Activated CD8-positive, alpha-beta memory T cell treated with anti-CD3 and anti-CD28 coated beads for 1 hour (primary cell): ENCODE measurements at places on chromosomes 5 and 9.

GRCh38 chr9:20746967-20747366 is 62.9 kb downstream of the FOCAD start:
- no peak for DNase-seq

DNA sequence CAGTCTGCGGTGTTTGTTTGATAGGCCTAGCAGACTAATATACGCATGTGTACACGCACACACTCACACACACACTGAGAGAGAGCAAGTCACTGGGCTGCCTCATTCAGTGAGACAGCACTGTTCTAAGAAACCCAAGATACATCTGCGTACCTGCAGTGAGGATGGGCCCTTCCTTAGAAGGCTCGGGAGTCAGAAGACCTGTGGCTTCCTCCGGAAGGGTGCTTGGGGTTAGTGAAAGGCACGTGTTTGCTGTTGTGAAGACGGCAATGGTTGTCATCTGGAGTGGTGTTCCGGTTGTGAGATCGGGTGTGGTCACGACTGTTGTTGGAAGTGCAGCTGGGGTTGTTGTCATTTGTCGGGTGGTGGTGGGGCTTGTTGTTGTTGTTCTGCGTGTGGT is 11.7 kb downstream of the TIMD4 start:
- DNase-seq, result no peak

- DNase-seq, result no peak
Observed at GRCh38 chr5:133381041-133381440, 231.3 kb downstream of the FSTL4 start.

DNA sequence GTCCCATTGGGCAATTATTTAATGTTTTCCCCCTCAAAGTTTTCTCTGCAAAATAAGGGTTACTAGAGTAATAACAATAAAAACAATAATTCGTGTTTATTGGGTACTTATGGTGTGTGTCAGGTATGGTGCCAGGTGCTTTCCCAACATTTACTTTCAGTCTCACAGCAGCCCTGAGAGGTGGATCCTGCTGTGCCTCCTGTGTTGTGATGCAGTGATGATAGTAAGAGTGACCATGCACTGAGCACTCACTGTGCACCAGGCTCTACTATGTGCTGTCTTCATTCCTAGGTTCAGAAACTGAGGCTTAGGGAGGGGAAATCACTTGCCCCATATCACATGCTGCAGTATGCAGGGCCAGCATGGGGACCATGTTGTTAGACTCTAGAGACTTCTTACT is 15.5 kb downstream of the OTULINL start:
- no peak for DNase-seq

DNA sequence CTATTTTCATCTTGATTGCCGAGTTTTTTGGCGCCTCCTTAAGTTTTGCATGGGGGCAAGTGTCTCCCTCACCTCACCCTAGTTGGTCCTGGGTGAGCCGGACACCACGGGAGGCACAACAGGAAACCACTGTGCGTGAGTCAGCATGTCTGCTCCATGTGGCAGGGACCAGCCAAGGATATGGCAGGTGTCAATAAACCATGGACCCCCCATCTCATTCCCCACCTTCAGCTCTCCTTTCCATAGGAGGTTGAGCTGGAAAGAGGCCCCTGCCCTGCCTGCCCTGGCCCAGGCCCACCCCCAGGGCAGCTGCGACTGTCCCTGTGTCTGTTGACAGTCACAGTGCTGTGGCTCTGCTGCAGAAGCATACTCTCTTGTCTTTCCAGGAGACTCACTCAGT is 3.1 kb downstream of the SPACA9 start:
- DNase-seq, result no peak

GRCh38 chr9:105405514-105406131 is 42.2 kb upstream of the FSD1L start:
- DNase-seq, result peak; percentile 16

GRCh38 chr5:93585041-93585766 is 2.2 kb downstream of the NR2F1 start:
- no peak for DNase-seq

DNA sequence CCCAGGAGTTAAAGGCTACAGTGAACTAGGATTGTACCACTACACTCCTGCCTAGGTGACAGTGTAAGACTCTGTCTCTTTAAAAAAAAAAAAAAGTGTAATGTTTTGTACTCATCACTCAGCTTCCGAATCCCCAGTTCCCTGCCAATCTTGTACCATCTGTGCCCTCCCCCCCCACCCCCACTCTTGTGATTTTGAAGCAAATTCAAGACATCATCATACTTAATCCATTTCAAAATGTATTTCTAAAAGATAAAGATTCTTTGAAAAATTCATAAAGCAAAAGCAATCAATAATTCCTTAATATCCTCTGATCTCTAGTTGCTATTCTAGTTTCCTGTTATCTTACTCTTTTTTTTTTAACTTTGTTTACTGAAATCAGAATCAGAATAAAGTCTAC is 34.9 kb upstream of the HMCN2 start:
- DNase-seq, result no peak

DNA sequence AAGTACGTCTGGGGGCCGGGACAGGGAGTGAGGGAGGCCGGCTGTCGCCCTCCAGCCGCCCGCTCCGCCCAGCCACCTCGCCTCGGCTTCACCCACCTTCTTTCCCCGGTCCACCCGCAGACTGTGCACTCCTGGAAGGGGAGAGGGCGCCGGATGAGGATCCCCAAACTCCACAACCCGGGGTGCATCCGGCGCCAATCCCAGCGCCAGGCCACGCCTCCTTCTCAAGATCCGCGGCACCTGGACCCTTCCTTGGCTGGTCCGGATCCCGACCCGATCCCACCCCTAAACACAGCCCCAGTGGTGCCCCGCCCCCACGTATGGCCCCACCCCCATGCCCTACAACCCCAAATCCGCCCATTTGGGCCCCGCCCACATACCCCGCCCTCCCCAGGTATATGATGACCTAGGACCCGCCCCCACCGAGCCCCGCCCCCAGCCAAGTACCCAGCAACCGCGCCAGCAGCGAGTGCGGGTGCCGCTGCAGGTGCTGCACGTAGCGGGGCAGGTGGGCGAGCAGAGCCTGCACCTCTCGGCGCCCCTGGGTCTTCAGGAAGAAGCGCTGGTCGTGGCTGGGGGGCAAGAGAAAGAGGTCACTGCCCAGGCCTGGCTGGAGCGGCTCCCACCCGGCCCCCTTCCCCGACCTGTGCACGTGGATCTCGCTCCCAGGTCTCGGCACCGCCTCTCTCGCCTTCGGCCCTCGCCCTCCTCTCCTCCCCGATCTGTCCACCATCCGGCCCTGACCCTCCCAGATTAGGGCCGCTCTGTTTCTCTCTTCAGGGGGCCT is 3.2 kb downstream of the PIP5KL1 start:
- peak; percentile 57 for DNase-seq

- DNase-seq, result no peak
Observed at GRCh38 chr9:12965303-12965702, 190.5 kb downstream of the LURAP1L start.

DNA sequence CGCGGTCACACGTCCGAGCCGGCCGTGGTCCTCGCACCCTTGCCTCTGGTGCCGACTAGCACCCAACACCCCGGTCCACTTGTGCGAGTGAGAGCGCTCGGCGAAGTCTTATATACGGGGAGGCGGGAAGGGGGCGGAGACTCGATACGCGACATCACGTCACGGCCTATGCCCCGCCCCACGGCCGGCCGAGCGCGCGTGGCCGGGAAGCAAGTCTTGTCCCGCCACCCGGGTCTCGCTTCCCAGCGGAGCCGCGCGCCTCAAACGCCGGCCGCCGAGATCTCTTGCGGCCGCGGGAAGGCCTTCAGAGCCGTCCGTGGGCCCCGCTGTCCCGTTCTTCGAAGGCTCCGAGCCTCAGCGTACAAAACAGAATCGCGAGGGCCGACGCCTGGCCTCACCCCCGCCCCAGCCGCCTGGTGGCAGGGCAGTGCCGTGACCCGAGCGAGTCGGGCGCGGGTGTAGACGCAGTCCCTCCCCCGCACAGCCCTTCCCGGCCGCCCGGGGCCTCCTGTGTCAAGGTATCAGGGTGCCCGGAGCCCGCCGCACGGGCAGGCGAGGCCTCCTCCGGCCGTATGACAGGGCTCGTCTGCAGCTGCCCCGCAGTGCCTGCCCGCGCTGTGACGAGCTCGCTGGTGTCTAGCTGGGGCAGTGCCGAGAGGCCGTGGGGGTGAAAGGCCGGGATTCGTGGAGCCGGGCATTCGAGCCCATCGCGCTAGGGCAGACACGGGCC is at the start of gene PLK2:
Gene PLK2, minus strand, starts transcription at position 85 of the 730 bp plus-strand sequence. CDS start 127 bp downstream, outside the sequence.
- peak; percentile 78 for DNase-seq

GRCh38 chr9:84862810-84863287 is 193.3 kb downstream of the NTRK2 start:
- no peak for DNase-seq

- DNase-seq, result no peak
Observed at GRCh38 chr5:122351416-122352157, 39.5 kb downstream of the SNCAIP start.

DNA sequence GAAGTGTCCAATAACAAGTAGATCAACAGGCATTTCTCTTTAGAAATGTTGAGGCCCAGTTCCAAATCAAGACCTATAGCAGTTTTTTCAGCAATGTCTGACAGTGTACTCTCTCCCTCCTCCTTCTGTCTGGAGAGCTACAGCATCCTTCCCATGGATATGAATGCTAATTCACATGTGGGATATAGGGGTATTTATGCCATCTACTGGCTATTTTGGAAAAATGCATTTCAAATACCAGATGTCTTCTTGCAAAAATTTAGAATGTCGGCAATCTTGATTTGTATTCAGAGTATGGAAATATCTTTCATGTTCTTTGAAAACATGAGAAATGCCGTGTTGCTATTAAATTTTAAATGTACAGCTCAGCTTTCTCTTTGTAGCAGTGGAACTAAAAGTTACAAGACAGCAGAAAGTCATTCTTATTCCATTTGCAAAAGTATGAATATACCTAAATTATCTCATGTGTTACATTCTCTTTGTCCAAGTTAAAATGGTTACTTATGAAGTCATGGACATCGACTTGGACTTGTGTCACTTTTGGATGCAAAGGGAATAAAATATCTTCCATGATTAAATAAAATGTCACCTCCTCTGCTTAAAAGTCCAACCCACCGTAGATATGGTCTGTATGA is 647.8 kb downstream of the TAF11L14 start:
- DNase-seq, result no peak

DNA sequence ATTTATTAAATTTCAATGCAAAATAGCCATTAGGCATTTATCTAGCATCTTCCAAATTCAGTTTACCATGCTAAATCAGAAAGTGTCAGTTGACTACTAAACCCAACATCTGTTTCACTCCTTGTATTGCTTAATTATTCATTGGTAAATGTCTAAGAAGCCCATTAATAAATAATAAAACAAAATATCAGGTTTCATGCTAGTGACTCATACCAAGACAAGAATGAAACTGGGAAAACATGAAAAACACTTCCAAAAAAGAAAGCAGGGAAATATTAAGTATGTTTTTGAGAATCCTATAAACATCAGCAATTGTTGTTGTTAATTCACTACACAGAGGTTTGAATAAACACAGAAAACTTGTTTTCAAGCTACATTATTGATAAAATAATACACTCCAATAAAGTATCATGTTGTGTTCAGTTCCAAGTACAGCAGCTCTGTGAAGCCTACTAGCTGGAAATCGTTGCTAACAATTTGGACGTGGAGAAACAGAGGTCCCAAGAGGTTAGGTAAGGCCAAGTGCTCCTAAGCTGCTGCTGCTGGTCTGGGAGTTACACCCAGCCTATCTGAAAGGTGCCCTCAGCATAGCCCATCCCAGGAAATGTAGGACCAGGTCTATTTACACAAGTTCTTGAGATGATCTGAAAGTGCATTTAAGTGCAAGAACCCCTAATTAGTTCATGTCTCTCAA is 78.8 kb downstream of the GNAQ start:
- no peak for DNase-seq
